Mammary epithelial cell (primary cell): ENCODE measurements at places on chromosomes 1 and 21.

GRCh38 chr1:227415115-227415790, 97.0 kb upstream of the CDC42BPA start:
- DNase-seq: no peak

- DNase-seq: peak; percentile 10
Observed at GRCh38 chr21:42456457-42456856, 39.6 kb downstream of the RSPH1 start.

- DNase-seq: no peak
Observed at GRCh38 chr1:15524021-15524282, at the start of gene CASP9. Gene CASP9 (minus strand): TSS chr1:15524215. CDS start chr1:15524200, 15 bp downstream.

DNA sequence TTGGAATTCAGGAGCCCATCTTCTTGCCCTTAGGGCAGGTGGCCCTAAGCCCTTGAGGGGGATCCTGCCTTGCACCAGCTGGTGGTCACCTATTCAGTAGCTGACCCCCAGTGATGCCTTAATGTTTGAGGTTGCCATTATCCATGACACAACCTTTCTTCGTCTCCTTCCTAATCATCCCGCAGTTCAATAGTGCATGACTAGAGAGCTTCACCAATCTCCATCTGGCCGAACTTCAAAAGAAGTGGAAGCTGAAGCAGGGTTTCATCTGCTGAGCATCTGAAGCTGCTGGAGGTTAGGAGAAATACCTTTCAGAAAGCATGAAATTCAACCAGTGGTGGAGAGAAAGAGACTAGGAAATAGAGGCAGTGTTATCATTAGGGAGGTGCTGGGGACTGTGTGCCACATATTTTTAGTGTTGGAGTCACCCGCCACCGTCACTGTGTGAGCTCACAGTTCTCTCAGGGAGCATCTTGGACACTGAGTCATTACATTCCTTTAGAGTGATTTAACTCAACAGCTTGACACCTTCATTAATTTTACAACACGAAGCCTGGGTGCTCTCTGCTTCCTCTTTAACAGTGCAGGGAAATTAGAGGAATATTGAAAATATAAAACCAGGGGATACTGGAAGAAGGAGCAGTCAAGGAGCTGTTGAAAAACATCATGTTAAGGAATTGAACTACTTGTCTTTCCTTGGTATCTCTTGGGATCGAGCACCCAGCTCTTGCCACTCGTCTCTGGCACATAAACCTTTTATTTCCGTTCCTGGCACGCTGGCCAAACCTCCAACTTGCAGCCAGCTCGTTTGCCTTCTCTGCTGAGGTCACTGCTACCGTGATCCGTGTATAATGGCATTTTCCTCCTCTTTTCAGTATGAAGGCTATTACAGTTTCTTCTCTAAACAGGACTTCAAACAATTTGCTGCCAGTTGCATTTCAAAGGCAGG, 53.6 kb downstream of the PEX14 start:
- peak; percentile 83 for DNase-seq

GRCh38 chr1:107741242-107741641, 223.7 kb downstream of the VAV3 start:
- no peak for DNase-seq

DNA sequence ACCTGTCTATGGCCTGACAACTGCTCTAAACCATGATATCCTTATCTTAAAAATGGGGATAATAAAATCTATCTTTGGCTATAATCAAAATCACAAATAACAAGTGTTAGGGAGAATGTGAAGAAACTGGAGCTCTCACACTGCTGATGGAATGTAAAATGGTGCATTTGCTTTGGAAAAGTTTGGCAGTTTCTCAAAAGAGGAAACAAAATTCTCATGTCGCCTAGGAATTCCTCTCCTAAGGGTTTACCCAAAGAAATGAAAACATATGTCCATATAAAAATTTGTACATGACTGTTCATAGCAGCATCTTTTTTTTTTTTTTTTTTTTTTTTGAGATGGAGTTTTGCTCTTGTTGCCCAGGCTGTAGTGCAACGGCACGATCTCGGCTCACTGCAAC, 64.3 kb downstream of the ZNF281 start:
- no peak for DNase-seq

DNA sequence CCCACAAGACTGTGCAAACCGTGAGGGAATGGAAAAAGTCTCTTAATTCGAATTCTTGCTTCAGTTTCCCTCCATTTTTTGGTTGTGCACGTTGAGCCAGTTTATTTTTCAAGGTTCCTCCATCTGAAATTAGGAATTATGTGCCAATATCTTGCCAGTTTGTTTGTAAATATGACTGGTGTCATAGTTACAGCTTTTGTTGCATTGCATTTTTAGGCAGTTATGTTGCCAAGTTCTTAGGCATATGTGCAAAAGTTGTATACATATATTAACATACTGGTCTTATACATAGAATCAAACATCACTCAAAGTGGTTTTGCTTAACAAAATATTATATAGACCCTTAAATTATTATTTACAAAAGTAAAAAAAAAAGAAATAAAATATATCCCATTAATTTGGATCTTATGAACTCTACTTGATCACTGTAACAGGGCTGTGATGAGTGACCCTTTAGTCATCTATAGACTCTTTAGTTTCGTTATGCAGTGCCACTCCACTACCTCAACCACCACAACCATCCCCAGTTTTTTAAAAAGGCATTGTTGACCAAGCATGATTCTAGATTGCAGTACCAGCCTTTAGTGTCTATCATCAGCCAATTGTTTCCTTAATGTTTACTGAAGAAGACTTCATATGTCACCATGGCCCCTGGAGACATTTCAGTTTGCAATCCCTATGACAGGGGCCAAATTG, 20.9 kb upstream of the DYNLT5 start:
- DNase-seq: no peak

GRCh38 chr1:224774378-224774777, 155.1 kb upstream of the DNAH14 start:
- peak; percentile 5 for DNase-seq

DNA sequence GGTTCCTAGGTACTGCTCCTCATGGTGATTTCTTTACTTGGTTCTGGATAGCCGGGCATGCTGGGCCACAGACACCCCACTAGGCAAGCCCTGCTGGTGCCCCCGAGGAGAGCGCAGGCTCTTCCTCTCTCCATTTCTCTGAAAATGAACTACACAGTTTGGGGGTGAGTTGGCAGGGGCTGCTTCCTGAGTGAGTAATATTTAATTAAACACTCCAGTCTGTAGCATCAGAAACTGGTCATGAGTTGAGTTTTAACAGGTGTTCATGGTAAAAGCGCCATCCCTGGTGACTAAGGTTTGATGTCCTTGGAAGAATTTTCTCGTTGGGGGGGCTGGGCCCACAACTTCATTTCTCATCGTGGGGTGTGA, 1.7 kb downstream of the SPSB1 start:
- peak; percentile 89 for DNase-seq

GRCh38 chr1:169513208-169513607, 27.5 kb upstream of the SLC19A2 start:
- DNase-seq: no peak

- DNase-seq: no peak
Observed at GRCh38 chr1:170273291-170274130, 127.8 kb downstream of the NTMT2 start.

- peak; percentile 58 for DNase-seq
Observed at GRCh38 chr1:56456435-56457101, 122.8 kb downstream of the PLPP3 start.

DNA sequence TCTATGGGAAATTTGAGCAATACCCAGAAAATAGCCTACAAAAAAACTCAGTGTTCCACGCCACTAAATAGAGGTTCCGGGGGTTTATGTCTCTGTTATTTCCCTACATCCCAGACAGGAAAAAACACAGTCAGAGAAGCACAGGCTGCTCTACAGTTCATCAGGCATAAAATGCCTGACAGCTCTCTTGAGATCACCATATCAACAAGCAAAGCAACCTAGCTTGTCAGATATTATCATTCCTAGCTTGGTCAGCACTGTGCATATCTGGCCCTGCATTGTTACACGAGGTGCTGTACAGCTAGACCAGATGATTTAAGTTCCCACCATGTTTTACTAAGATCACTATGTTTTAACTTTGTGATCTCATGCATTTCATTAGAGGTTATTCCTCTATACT, 172.6 kb downstream of the PTPRC start:
- no peak for DNase-seq

- DNase-seq: peak; percentile 23
Observed at GRCh38 chr1:208243527-208243966, 637 bp downstream of the PLXNA2 start.

GRCh38 chr1:232221802-232222499, 408.0 kb downstream of the SIPA1L2 start:
- DNase-seq: peak; percentile 97

DNA sequence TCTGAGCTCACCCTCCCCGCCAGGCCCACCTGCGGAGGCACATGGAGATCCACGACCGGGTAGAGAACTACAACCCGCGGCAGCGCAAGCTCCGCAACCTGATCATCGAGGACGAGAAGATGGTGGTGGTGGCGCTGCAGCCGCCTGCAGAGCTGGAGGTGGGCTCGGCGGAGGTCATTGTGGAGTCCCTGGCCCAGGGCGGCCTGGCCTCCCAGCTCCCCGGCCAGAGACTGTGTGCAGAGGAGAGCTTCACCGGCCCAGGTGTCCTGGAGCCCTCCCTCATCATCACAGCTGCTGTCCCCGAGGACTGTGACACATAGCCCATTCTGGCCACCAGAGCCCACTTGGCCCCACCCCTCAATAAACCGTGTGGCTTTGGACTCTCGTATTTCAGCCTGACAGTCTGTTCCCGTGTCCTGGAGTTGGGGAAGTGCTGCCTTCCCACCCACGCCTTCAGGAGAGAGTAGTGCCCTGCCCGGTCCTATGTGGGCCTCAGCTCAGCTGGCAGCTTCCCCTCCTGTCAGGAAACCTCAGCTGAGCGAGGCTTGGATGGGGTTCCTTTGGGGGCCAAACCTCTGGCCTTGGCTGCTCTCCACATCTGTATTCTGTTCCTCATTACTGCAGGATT, 9.2 kb downstream of the ZBTB48 start:
- DNase-seq: no peak

GRCh38 chr1:205240118-205240517, 12.4 kb downstream of the TMCC2 start:
- no peak for DNase-seq

- DNase-seq: no peak
Observed at GRCh38 chr1:225280563-225280962, 147.3 kb downstream of the LBR start.

DNA sequence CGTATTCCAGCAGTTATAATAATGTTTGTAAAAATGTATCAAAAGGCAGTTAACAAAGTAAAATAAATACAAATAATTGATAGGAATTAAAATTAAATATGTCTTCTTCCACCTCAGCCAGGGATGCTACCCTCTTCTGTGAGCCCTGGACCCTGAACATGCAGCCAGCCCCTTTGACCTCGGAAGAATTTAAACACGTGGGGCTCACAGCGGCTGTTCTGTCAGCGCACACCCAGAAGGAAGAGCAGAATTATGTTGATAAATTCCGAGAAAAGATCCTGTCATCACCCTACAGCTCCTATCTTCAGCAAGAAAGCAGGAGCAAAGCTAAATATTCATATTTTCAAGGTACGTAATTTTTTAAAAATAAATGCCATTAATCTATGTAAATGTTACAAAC, 26.5 kb downstream of the UTS2 start:
- no peak for DNase-seq

GRCh38 chr1:194629011-194629410, 1442.6 kb upstream of the B3GALT2 start:
- DNase-seq: peak; percentile 25

DNA sequence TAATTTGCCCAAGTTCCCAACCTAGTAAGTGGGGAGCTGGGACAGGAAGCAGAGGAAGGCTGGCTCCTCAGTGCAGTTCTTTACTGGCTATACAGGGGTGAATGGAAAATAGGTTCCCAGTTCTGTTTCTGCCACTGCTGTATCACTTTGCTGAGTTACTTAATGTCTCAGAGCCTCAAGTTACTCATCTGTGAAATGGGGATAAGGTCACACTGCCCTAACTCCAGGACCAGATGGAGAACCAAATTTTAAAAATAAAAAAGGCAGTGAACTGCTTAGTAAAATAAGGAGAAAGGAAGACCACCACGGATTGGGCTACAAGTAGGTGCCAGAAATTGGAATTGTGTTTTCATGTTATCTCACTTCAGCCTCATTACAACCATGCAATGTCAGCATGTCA, 147.8 kb downstream of the OMA1 start:
- no peak for DNase-seq

GRCh38 chr1:224528900-224529299, 87.2 kb upstream of the CNIH3 start:
- DNase-seq: no peak

- DNase-seq: peak; percentile 100
Observed at GRCh38 chr1:33099290-33100118, 18.6 kb downstream of the AZIN2 start.

DNA sequence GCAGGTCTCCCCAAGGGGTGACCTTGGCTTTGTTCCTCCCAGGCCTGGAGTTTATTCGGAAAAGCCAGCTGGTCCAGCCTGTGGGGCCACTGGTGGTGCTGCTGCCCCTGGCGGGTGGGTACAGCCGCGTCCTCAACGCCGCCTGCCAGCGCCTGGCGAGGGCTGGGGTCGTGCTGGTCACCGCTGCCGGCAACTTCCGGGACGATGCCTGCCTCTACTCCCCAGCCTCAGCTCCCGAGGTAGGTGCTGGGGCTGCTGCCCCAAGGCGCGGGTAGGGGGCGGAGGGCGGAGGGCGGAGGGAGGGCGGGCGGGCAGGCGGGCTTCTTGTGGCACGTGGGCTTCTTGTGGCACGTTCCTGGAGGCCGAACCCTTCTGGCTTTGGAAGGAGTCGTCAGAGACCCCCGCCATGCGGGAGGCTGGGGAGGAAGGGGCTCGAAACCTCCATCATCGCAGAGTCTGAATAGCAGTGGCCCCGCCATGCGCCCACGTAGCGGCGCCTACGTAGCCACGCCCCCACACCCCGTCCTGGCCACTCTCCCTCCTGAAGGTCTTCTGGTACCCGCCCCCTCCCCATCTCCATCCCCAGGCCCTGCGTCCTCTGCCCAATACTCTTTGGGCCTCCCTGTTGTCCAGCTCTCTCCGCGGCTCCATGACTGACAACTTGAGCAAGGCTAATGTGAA, 16.7 kb downstream of the PCSK9 start:
- DNase-seq: no peak

DNA sequence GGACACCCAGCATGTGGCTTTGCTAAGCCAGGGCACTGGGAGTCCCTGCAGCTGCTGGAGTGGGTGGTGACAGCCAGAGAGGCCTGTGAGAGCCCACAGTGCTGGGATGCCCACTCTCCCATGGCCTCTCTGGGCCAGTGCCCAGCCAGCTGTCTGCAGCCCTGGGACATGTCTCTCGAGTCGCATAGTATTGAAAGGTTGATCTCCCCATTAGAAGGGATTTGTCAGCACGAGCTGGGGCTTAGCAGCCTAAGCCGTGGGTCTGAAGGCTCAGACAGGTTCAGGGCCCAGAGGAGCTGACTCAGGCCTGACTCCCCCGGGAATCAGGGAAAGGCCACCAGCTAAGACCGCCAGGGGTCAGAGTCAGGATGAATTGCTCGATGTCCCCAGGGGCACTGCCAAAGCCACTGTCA, 53.5 kb downstream of the FOXD2 start:
- DNase-seq: no peak

DNA sequence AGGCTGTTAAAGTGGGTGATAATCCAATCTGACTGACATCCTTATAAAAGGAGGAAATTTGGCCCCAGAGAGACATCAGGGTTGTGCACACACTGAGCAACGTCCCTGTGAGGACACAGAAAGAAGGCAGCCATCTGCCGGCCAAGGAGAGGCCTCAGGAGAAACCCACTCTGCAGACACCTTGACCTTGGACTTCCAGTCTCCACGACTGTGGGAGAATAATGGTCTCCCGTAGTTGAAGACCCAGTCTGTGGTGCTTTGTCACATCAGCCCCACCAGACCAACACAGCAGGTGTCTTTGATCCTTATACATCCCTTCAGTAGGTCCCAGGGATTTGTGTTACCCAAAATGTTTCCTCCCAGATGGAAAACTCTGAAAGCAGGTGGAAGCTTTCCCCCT, 4.2 kb upstream of the DNAJC28 start:
- no peak for DNase-seq

GRCh38 chr1:111747282-111747734, 8.1 kb upstream of the INKA2 start:
- DNase-seq: peak; percentile 65
